ENCODE measurements at places on chromosomes 6 and 20.

DNA sequence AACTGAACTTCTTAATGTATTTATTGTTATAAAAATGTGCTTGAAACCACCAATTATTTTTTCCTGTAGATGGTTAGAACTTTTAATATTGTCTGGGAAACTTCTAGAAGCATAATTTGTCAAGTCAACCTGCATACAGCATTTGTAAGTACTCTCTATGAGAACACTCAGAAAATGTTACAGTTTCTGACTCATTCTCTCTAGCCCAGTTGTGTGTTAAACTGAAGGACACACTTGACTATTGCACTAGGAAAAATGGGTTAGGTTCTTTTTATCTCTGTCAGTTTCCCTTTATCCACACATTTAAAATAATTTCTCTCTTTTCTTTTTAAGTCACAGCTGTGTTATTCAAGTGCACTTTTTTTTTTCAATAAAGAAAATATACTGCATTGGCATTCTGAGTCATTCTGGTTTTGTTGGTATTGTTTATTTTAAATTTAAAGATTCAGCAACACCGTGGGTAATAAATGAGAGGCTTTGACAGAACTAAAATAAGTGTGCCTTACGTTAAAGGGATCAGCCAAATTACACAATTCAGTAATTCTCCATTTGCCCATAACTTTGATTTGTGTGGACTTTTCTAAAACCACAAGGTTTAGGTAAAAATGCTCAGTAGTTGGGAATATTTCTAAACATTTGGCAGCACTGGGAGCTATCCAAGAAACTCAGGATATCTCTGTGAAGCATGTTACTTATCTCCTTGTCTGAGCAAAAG, 50.7 kb downstream of the OPN5 start:
- DNase-seq: no peak

DNA sequence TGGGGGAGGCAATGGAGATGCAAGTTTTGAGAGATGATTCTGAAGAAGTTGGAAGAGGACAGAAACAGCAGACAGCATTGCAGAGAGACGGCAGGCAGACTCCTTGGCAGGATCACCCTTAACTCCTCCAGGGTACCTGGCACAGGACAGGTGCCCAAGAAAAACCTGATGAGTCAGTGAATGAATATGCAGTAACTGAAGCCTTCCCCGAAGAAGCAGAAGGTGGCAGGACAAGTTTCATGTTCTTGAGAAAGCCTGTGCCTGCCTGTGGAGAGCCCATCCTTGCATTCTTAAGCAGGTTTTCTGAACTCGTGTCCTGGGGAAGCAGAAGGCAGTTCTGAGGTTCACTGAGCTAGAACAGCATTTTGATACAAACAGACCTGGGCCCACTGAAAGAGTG, 79.6 kb upstream of the SASH1 start:
- DNase-seq: no peak

DNA sequence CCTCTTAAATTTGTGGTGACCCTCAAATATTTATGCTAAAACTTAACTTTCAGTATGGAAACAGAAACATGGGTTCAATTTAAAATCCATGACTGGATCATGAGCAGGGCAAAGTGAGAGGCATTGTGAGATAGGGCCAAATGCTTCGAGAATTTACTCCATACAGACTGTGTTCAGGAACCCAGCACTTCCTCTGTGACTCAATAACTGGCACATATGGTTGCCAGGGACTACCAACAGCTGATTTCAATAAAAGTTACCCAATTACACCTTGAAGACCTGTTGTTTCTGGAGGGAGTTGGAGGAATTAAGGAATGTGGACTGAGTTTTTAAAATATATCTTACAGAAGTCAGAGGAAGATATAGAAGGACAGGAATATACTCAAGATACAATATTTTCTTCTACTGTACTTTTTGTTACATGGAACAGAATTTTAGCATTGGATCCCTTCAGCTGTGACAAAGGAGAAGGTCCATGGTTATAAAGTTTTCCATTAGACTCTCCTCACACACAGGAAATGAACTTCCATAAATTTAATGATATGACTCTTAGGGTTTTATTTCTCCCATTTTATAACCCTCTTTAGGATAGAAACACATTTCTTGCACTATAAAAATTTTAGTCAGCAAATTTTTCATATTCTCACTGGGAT, 258.5 kb downstream of the KHDC1L start:
- DNase-seq: no peak

DNA sequence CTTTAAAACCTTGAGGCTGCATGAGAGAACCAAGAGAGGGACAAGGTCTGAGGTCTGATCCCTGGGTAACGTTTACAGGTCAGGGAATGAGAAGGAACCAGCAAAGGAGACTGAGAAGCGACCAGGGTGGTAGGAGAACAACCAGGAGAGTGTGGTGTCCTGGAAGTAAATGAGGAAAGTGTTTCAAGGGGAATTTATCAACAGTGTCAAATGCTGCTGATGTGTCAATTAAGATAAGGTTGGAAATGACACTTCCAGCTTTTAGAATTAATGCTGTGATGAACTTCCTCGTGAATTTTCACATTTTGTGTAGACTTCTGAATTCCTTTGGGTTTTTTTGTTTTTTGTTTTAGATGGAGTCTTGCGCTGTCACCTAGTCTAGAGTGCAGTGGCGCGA, 83.7 kb downstream of the CNBD2 start:
- no peak for DNase-seq

GRCh38 chr6:130457605-130458004, 91.8 kb downstream of the TMEM200A start:
- DNase-seq: no peak

DNA sequence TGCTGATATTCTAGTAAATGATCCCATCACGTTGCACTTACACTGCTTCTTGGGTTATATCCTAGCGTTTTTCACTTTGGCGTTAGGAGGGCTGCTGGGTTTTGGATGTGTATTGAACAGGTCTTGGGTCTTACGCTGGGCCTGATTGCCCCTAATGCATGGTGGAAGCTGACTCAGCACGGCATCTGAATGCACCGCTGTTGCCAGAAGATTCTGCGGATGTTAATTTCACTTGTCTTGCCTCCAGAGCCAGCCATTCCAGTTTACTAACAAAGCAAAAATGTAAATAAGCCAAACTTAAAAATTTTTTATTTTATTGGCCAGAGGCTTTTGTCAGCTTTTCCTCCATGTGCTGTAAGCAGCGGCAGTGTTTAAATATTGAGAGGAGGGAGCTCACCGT, 233.5 kb downstream of the TMEM242 start:
- DNase-seq: no peak

DNA sequence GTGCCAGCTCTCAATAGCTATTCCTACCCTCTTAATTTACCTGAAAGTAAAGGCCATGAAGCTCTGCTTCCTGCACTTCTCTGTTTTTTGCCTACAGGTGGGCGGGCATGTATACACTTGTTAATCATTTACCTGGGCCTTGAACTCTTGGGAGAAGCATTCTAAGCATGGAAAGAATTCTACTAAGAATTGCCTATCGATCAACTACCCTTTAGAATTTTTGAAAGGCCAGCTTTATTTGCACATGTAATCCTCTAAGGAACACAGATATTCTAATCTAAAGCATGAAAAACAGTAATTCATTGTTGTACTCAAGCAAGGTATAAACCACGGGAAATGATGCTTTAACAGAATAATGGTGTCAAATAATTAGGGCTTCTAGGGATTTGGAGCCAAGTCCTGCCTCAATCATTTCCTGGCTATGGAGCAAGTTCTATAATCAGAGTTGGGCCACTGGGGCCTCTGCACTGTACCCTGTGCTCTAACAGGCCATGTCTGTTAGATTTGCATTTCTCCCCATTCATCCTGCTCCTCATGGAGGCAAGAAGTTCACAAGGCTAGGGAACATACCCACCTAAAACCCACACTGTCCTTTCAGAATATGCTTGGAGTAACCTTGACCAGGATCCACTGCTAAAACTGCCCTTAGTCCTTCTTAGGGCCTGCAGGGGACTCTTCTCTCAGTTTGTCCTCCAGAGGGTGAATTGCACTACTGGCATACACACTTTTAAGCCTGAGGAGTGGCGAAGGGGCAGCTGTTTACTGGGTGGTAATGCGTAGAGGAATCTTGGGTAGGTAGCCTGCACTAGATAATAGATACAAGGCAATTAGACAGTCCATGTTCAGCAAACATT, 276.4 kb upstream of the JAG1 start:
- no peak for DNase-seq

DNA sequence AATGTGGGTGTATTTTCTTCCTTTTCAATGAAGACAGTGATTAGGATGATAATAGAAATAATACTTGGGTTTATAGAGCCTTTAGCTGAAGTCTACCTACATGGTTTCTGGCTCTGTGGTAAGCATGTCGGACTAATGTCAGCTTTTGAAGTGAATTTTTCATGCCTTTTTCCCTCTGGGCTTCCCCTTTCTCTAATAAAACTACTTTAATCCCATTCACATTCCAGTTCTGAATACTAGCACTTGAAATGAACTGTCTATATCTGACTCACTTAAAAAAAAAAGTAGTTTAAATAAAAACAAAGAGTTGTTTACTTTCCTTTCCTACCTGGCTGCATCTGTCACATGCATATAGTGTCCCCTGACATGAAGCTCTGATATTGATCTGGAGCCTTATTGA, 545.9 kb upstream of the FLRT3 start:
- no peak for DNase-seq

- no peak for DNase-seq
These were observed 147.9 kb downstream of the CDC5L start for GRCh38 chr6:44535446-44535845.

DNA sequence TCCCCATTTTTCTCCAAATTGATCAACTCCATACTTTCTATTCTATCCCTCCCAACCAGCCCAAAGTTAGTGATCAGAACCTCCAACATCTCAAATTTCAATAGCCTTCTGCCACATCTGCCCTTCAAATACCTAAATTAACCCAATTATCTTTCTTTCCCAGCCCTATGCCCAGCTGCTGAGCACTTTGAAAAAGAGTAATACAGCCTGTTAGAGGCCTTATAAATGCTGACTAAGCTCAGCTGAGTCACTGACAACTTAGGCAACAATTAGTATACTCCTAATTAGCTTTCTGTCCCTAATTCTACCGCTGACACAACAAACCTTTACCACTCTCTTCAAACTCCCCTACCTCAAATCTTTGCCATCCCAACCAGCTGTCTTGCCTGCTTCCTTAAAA, 23.5 kb downstream of the RUNX2 start:
- no peak for DNase-seq

DNA sequence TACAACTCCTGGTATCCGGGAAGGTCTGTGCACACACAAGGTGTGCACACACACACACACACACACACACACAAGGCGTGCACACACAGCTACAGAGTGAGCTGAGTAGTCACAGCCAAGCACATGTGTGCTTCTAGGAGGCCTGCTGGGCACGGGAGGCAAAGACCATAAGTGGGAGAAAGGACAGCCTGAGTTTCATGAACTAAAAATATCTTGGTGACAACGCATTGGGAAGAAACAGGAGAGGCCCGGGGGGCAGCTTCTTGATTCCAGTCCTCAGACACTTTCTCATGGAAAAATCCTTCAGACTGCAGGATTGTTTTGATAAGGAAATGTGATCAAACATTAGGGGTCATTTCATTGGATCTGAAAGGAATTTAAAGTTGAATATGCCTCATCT, 2.6 kb downstream of the TRAF3IP2 start:
- DNase-seq: peak; percentile 30

GRCh38 chr6:21829126-21829525, 235.6 kb downstream of the SOX4 start:
- DNase-seq: no peak

DNA sequence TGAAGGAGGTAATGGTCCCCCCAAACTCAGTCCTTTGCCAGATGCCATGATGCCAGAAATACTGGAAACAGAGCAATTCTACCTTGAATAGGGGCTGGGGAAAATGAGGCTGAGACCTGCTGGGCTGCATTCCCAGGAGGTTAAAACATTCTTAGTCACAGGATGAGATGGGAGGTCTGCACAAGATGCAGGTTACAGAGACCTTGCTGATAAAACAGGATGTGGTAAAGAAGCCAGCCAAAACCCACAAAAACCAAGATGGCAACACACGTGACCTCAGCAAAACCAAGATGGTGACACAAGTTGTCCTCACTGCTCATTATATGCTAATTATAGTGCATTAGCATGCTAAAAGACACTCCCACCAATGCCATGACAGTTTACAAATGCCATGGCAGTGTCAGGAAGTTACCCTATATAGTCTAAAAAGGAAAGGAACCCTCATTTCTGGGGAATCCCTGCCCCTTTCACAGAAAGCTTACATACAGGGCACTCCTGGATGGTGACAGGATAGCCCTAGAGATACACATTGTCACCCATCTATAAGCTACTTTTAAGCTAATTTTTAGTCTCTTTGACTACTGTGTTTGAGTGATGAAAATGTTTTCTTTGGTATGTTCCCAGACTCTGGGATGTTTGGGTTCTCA, 979.7 kb downstream of the TBC1D32 start:
- no peak for DNase-seq

GRCh38 chr6:98433325-98434056, 400.9 kb upstream of the POU3F2 start:
- DNase-seq: no peak

DNA sequence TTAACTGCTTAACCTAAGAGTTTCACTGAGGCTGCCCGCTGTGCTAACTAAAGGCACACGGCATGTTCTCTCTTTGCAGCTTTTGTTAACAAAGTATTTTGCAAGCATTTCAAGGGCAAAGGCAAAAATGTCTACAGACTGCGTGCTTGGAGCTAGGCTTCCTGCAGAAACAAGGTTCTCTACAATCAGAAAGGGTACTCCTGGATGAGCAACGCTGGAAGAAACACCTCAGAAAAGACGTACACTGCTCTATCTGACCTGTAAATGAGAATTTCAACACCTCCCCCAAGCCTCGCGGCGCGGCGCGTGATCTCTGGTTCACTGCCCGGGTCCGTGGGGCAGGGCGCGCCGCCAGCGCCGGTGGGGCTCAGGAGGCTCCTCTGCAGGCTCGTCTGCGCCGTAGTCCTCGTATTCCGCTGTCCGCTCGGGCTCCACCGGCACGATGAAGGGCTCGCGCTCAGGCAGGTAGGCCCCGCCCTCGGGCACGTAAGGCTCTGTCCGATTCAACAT, 120.9 kb downstream of the COL12A1 start:
- DNase-seq: peak; percentile 69

- DNase-seq: no peak
These were observed 34.9 kb downstream of the SLC22A23 start for GRCh38 chr6:3421791-3422434.

GRCh38 chr6:7048894-7049293, 58.9 kb upstream of the RREB1 start:
- no peak for DNase-seq

Measured in testis (tissue), 5 donors.